ENCODE measurements at places on chromosomes 3 and 15.
A peak's percentile ranks its signal among the peaks of the same experiment; 100 is the strongest.

GRCh38 chr3:65291448-65292125, 603.8 kb upstream of the ADAMTS9 start:
- DNase-seq: no peak

DNA sequence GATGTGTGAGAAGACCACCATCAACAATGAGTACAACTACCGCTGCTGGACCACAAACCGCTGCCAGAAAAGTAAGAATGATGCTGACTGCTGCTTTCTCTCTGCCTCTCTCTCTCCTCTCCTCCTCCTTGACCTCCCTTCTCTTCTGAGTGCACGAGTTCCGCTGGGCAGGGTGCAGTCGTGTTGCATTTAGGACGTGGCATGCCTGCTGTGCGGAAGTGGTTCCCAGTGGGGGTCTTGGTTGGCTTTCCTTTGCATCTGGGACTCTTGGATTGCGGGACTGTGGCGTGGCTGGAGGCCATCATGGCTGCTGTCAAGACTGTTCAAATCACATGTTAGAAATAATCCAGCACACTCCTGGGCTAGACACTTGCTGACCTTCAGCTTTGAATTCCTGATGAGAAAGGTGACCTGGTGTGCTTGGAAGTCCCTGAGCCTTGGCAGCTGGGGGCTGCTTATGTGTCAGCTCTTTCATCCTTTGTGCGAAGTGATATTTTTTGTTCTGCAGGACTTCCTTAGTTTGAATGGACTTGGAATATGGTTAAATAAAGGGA, 59.8 kb downstream of the IGF1R start:
- DNase-seq: no peak

DNA sequence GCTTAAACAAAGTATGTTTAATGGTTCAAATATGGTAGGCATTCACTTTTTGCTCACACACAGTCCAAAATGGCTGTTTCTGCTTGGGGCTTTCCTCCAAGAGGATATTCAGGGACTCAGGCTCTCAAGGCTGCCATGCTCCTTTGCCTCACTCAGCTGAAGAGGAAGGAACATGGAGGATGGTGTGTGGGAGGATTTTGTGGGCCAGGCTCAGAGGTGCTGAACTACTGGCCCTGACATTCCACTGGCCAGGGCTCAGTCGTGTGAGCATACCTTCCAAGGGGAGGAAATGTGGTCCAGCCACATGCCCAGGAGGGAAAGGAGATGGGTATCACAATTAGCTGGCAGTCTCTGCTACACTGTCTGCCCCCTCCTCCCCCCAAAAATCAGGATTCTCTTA, 8.7 kb downstream of the PXYLP1 start:
- DNase-seq: peak; percentile 48

GRCh38 chr3:141336672-141337522, 31.4 kb upstream of the ZBTB38 start:
- no peak for DNase-seq

DNA sequence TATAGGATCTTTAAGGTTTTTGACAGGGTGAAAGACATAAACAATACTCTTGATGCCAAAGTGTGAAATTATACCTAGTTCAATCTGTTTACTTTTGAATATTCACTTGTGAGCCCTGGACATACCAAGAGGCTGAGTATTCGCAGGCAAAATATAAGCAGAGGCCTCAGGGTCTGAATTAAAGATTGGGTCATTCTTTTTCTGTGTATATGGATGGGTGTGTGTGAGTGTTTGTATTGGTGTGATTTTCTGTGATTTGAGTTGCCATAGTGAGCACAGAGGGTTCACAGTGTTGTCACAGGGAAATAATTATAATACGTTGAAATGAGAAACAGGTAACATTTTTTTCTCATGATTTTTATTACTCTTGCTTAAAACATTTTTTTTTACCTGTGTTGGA, 770.7 kb upstream of the ALCAM start:
- no peak for DNase-seq

DNA sequence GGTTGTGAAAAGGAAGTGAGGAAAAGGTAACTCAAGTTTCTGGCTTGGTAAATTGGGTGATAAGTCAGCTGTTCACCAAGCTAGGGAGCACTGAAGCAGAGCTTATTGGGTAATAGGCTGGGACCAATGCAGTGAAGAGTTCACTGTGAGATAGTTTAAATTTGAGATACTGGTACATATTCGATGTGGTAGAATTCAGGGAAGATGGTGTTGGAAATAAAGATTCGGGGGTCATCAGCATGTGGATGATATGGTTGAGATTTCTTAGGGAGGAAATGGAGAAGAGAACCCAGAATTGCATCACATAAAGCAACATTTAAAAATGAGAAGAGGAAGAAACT, 16.9 kb downstream of the MME start:
- no peak for DNase-seq

- DNase-seq: no peak
These were observed 704.1 kb upstream of the CFAP20DC start for GRCh38 chr3:59753808-59754450.

- no peak for DNase-seq
These were observed 45.0 kb downstream of the TIGIT start for GRCh38 chr3:114338651-114339357.

DNA sequence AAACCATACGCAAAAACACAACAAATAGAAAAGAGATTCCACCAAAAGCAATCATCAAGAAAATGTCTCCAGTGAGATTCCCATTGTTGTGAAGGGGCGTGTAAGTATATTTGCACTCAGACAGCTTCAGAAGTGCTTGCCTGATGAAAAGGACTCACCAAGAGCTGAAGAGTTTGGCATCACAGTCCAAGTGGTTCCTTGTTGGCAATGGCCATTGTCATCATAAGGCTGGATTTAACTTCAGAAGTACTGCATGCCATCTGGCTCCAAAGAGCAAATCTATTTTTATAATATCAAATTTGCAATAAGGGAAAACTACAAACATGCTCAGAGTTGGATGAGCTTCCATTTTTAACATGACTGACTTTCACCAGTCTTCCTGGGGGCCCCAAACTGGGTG, 505.3 kb upstream of the NR2F2 start:
- DNase-seq: no peak

- no peak for DNase-seq
These were observed 928.0 kb upstream of the ALCAM start for GRCh38 chr3:104438706-104439105.

DNA sequence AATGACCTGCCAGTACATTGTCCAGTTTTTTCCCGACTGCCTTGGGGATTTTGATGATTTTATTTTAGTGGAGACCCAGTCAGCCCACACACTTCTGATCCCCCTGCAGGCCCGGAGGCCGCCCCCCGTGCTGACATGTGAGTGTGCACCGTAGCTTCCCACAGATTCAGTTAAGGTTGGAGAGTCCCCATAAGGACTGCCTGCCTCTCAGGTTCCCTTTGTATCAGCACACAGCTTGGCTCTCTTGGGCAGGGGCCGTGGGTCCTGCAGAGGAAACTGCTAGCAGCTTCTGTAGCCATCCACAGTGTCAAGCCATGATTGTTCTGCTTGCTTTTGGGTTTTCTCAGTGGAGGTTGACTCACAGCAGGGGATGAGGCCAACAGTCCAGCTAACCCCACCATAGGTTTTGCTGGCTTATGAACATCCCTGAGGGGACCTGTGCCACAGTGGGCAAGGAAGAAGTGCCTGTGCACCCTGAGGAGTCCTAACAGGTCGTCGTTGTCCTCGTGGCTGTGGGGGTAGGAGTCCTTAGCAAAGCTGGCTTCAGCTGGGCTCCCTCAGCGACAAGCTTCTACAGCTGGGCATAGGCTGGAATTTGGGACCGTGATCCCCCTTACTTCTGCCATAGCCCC, 46.4 kb downstream of the DLEC1 start:
- DNase-seq: no peak

DNA sequence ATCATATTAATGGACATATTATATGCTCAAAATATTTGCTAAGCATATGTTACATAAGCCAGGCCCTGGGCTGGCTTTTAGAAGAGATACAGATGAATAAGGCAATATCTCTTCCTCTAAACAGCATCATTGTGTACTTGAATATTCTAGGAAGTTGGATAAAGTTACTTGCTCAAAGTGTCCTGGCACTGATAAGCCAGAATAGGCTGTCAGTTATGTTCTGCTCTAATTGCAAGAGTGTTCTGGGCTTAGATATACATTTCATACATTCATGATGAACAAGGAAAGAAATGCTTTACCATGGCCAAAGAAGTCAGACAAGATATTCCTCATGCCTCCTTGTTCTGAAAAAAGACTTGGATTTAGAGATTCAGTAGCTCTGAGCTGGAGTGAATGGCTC, 40.7 kb downstream of the KBTBD12 start:
- no peak for DNase-seq

- no peak for DNase-seq
These were observed 120.3 kb downstream of the LRRK1 start for GRCh38 chr15:101039461-101039860.

DNA sequence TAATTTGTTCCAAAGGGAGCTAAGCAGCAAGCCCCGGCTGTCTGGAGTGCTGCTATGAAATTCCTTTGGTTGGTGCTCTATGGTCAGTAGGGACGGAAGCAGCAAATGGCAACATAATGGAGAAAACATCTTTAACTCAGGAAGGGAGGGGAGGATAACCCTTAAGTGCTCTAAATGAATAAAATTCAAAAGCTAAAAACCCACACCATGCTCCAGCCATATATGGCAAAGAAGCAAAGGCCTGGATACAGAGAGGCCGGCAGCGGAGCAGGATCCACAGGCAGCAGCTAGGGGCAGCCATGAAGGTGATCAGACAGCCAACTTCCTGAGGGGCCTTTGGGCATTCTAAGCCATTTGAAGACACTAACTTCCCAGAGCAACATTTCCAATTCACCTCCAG, 38.9 kb downstream of the IL17RD start:
- DNase-seq: peak; percentile 87

DNA sequence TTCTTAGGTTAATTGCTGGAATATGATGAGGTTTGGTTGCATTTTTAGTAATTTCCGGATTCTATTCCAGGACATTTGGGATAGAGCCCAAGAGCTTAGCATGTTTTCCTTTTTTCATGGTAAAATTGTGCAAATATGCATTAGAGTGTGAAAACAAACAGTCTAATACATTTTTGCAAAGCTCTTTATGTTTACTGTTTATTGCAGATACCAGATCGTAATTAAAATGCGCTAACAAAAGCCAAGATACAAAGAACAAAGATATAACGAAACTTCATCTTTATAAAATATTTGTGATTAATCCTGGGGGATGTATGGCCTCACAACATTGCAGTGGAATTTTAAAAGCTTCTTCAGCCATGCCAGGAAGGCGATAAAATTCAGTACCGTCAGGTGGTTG, 94.5 kb upstream of the TBC1D5 start:
- DNase-seq: no peak

DNA sequence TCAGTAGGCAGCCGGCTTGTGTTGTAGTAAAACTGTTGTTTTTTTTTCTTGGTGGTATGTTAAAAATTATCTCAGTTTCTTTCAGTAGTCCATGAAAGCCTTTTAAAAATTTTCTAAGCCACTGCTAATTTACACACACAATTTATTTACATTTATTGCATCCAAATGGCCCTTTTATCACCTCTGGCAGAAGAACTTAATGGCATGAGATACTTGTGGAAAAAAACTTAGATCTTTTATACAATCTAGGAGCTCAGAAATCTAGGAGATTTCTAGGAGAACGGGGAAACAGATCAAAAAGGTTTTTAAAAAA, 1.4 kb downstream of the PPP2R3A start:
- DNase-seq: no peak

DNA sequence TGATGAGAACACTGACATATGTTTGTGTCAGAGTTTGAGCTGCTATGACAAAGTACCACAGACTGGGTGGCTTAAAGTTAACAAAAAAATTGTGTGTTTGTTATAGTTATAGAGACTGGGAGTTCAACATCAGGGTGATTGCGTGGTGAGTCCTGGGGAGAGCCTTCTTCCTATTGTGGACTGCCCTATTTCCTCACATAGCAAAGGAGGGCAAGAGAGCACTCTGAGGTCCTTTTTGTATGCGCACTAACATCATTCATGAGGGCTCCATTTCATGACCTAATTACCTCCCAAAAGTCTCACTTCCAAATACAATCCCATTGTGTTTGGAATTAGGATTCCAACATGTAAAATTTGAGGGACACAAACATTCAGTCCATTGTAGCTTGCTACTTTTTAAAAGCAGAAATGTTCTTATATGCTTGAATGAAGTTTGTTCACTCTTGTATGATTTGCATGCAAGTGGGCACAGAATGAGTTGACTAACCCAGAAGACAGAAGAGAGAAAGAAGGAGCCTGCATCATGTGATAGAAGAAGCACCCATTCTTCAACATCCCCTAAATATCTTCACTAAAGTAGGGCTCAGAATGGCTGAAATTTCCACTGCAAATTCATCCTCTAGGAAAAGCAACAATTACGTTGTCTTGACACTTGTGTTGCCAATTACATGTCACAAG, 18.9 kb upstream of the ALCAM start:
- no peak for DNase-seq

- peak; percentile 49 for DNase-seq
These were observed 220.6 kb upstream of the SGO1 start for GRCh38 chr3:20406611-20407011.

DNA sequence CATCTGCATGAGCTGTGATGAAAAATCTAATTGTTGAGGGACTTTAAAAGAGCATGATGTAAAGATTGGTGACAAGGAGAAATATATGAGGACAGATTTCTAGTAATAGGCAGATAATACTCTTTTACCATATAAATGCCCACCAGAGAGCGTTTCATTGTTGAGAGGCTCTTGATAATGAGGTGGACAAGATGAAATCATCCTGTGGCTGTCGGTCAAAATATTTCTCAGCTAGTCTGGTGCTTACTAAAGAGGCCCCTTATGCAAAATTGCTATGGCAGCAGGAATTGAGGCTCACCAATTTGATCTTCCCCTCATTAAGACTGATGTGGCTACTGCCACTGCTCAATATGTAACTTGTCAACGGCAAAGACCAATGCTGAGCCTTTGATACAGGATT, 225.0 kb upstream of the RASGRP1 start:
- DNase-seq: no peak

- no peak for DNase-seq
These were observed 507.6 kb downstream of the NR2F2 start for GRCh38 chr15:96838081-96838480.

DNA sequence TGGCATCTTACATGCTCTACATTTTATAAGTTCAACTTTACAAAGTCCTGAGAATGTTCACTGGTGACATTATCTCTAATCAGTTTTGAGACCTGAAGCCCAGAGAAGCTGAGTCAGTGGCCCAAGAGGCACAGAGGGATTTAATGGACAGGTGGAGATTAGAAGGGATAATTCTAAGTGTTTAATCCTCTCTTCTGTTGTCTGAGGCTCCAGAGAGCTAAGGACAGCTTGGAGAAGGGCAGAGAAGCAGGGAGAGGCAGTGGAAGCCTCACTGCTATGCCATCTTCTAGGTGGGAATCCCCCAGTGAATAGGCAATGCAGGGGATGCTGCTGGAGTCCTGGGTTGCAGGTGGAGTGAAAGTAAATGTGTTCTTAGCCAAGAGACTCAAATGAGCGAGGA, 369.4 kb upstream of the SLCO3A1 start:
- DNase-seq: no peak

- no peak for DNase-seq
These were observed 23.6 kb downstream of the TRPM1 start for GRCh38 chr15:31077941-31078340.
